Mesenteric fat pad (tissue), 1 donor: ENCODE measurements at places on chromosomes 3 and 15. TPM values are rescaled to one million over a fixed set of nuclear protein-coding genes. Genes with fewer than 3 reads are reported as not detected.

The OXTR gene
- total RNA-seq = 0.06 TPM

The SOX14 gene
- not detected for total RNA-seq

The CHRNB4 gene
- total RNA-seq = not detected

The ZNF860 gene
- total RNA-seq = 0.45 TPM

The ZNF502 gene
- 4.3 TPM for total RNA-seq

The TGM5 gene
- 0.45 TPM for total RNA-seq

The GABRA5 gene
- total RNA-seq = not detected

The MSL2 gene
- 20.6 TPM for total RNA-seq

The GUCA1C gene
- not detected for total RNA-seq

The QRICH1 gene
- 96.9 TPM for total RNA-seq

The SNURF gene
- 2.6 TPM for total RNA-seq

The GREM1 gene
- total RNA-seq = 435 TPM

The IL16 gene
- total RNA-seq = 21.8 TPM

The CFAP100 gene
- total RNA-seq = not detected

The FANCD2 gene
- total RNA-seq = 2.8 TPM

The LMAN1L gene
- total RNA-seq = not detected

The TRAIP gene
- 1.1 TPM for total RNA-seq

The SNX33 gene
- 25.1 TPM for total RNA-seq

The DUSP7 gene
- total RNA-seq = 17.2 TPM

The HES1 gene
- total RNA-seq = 38.9 TPM
